ENCODE measurements at places on chromosomes 12 and 14. TPM values are rescaled to one million over a fixed set of nuclear protein-coding genes. Genes with fewer than 3 reads are reported as not detected.
A peak's percentile ranks its signal among the peaks of the same experiment; 100 is the strongest.

ZDHHC22 gene
- total RNA-seq, result not detected

EIF2B1 gene
- 126 TPM for total RNA-seq

ADAM21 gene
- not detected for total RNA-seq

MYRFL gene
- total RNA-seq, result not detected

CCDC196 gene
- total RNA-seq, result not detected

DNA sequence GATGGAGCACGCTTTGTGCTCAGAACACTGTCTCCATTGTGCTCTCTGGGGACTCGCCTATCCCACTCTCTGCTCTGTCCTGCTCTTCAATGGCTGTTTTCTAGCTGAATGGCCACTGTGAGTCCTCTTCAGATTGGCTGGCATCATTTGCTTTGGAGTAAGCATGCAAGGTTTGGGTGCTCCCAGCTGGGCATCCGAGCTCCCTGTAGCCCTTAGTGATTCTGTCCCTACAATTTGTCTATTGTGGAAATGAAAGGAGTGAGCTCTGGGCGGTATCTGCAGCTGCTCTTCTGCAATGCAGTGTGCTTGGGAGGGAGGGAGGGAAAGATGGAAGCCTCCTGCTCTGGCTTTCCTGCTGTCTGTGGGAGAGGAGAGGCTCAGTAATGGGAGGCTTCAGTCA, 84.8 kb downstream of the SMOC1 start:
- no peak for DNase-seq
- H3K4me3 ChIP-seq, result no peak overlapping the region
- no peaks in the 10 kb centered on the region for H3K27me3 ChIP-seq
- H3K4me1 ChIP-seq, result no peaks in the 10 kb centered on the region
- H3K36me3 ChIP-seq, result no peaks in the 10 kb centered on the region

GRCh38 chr12:52235822-52236361, 2.8 kb downstream of the KRT7 start:
- H3K27ac ChIP-seq, result peak overlapping the region; percentile 99
- peaks cover 7% of the 10 kb centered on the region for H3K36me3 ChIP-seq
- no peak overlapping the region for H3K4me3 ChIP-seq
- peak; percentile 57 for DNase-seq
- peaks cover 42% of the 10 kb centered on the region for H3K4me1 ChIP-seq

DNA sequence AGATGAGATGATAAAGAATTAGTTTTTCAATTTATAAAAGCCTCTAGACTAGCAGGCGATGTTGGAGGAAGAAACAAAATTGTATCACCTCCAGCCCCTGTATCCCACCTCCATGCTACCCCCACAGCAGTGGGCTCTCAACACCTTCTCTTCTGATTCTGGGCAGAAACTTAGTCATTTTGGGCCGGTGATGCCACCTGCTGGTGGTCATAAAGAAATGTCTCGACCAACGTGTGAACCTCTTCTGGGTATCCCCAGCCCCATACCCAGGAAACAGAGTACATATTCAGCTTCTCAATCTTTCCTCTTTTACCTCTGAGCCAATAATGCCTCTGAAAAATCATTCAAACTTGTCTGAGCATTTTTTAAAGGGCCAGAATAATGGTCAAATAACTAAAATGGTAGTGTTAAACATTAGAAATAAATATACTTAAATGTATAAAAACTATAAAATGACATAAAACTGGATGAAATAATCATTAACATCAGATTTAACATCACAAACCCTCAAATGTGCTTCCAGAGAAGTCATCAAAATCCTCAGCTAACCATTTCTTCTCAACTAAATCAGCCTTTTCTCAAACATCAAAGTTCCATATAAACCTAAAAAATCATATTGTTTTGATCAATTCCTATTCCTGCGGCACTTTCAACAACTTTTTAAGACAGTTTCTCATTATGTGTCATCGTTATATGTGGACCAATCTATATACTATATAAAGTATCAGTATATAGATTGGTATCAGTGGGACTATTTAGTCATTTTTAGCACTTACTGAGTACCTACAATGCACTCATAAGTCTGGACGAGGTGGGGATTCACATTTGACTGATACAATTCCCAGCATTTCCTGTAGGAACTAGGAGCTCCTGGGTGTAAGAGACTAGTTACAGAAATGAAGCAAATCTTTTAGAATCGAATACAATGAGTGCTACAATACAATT, 69.4 kb downstream of the ATXN2 start:
- H3K27me3 ChIP-seq, result no peaks in the 10 kb centered on the region
- H3K4me3 ChIP-seq, result no peak overlapping the region
- H3K36me3 ChIP-seq, result peaks cover 3% of the 10 kb centered on the region
- no peaks in the 10 kb centered on the region for H3K4me1 ChIP-seq
- H3K27ac ChIP-seq, result no peak overlapping the region
- DNase-seq, result peak; percentile 29

GRCh38 chr14:75119056-75119455, 7.8 kb downstream of the NEK9 start:
- no peak overlapping the region for H3K4me3 ChIP-seq
- no peak overlapping the region for H3K27ac ChIP-seq
- H3K36me3 ChIP-seq, result peaks cover 35% of the 10 kb centered on the region

- peak overlapping the region; percentile 88 for H3K27ac ChIP-seq
- H3K36me3 ChIP-seq, result peaks cover 5% of the 10 kb centered on the region
- DNase-seq, result no peak
- no peaks in the 10 kb centered on the region for H3K27me3 ChIP-seq
- H3K4me3 ChIP-seq, result no peak overlapping the region
These were observed 35.0 kb downstream of the ACADS start for GRCh38 chr12:120760349-120761254.

DNA sequence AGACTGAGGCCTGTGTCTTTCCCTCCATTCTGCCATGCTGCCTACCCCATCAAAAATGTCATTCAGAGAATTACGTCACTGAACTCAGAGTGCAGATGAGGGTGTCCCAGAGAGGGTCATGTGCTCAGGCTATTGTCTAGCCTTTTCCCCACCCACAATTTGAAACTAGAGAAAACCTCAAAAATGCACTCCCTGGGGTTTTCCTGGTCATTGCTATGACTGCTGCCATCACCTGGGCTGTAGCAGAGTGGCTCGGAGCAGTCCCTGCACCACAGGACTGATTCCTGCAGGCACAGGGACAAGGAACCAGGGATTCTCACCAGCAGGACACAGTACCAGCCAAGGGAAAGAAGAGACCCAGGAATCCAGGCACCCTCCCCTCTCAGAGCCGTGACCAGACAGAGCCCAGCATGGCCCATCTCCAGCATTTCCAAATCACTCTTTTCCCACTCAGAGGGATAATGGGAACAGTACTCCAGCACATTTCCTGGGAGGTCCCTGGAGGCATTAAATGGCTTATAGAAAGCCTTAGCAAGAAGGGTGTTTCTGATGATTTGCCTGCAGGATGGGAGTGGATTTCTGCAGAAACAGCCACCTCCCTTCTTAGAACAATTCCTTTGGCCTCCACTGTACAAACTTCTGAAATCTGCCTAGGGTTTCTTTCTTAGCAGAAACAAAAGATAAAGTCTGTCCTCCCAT, 45.9 kb downstream of the VWF start:
- peaks cover 7% of the 10 kb centered on the region for H3K4me1 ChIP-seq

DNA sequence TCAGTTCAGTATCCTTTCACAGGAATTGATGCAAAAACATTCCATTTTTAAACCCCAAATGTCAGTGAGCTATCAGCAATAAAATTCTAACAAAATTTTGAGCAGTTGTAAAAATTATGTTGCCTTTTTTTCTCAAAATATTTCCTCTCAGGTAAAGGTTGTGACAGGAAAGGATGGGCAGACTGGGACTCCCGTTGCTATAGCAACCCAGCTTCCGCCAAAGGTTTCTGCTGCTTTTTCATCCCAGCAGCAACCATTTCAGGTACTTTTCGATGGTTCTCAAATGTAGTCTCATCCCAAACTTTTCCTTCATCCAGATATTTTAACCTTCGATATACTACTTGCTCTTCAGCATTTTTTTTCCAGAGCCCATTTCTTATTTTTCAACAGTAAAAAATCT, 13.6 kb downstream of the EP400 start:
- H3K27ac ChIP-seq, result no peak overlapping the region
- H3K4me3 ChIP-seq, result no peak overlapping the region
- no peaks in the 10 kb centered on the region for H3K36me3 ChIP-seq
- peaks cover 20% of the 10 kb centered on the region for H3K4me1 ChIP-seq

Data from thyroid gland (tissue), 4 donors.